ENCODE measurements at places on chromosomes 16 and 17.

GRCh38 chr16:50664270-50664669, 16.8 kb downstream of the SNX20 start:
- DNase-seq, result no peak

DNA sequence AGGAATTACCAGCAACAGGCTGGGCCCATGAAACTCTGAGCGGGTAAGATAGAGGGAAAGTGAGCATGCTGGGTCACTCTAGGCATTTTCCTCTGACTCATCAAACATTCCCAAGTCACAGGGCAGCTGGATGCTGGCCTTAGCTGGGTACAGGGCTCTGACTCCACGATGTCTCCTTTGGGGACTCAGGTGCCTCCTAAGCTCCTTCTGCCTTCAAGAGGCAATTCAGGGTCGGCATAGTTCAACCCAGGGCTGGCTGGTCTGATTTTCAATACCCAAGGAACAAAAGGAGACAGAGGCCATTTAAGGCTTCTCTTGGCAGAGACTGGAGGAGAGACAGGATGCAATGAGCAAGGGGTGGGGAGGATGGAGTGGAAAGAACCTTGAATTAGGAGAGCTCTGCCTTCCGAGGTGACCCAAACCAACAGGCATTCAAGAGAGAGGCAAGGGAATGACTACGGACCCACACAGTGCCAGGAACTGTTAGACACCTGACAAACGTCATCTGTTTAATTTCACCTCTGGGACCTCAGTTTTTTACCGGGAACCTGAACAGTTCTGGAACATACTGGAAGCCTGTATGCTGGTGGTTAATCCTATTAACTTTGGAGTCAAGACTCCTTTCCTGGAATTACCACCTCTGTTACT, 910 bp downstream of the WBP2 start:
- no peak for DNase-seq

DNA sequence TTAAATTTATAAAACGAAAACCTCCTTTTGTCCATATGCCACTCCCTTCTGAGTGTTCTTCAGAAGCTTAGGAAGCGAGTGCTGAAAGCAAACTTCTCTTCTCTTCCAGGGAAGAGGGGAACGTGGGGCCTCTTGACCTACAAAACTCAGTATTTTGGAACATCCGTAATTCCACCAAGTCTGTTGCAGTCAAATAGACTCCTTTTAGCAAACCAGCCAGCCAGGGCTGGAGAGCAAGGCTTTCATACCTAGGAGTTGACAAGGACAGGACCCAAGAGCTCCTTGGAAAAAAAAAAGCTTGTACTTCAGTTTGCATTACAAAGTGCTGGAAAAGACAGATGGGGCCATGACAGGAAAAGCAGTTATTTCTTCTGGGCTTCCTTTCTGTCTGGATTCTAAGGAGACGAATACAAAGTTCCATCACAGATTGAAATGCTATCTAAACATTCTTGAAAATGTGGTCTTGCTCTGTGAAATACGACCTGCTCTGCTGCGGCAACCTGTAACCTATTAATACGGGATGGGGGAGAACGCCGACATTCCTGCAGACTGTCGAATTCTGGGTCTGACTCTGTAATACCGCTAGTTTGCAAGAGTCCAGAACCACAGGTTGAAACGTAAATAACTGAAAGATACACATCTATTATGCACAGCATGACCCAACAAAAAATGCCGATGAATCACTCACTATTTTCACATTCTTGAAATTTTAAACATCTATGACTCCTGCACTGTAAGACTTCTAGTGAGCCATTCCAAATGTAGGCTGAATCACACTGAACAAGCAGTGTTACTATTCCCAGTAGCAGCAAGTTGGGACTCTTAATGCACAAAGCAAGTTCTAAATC, 20.6 kb downstream of the VPS53 start:
- DNase-seq, result no peak

DNA sequence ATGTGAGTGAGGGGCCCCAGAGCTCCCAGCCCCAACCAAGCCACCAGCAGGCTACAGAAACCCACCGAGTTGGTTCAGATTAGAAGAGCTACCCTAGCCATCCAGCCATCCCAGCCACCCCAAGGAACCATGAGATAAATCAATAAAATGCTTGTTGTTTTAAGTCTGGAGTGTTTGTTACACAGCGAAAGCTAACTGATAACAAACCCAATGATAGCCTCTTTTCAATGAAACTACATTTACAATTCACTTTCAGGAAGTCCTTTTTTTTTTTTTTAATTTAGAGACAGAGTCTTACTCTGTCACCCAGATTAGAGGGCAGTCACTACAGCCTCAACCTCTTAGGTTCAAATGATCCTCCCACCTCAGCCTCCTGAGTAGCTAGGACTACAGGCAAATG, 215.0 kb upstream of the ZFHX3 start:
- DNase-seq, result no peak

Measured in natural killer cell treated with Interleukin-12 subunit alpha and Interleukin-12 subunit beta and Interleukin-15 and Interleukin-18, amount 100 ng/mL, for 72 hours (primary cell).